ENCODE measurements at places on chromosomes 1 and 21. TPM values are rescaled to one million over a fixed set of nuclear protein-coding genes. Genes with fewer than 3 reads are reported as not detected.
A peak's percentile ranks its signal among the peaks of the same experiment; 100 is the strongest.

GRCh38 chr1:173162601-173163000 lies 44.5 kb downstream of the TNFSF4 start:
- no peak for DNase-seq
- H3K27ac ChIP-seq, result no peak overlapping the region
- H3K4me3 ChIP-seq, result no peak overlapping the region
- H3K4me1 ChIP-seq, result no peaks in the 10 kb centered on the region

GRCh38 chr1:44262414-44262813 lies 49.1 kb downstream of the DMAP1 start:
- H3K27me3 ChIP-seq, result no peaks in the 10 kb centered on the region
- H3K4me3 ChIP-seq, result no peak overlapping the region
- no peaks in the 10 kb centered on the region for H3K36me3 ChIP-seq
- DNase-seq, result no peak
- no peak overlapping the region for H3K27ac ChIP-seq

DNA sequence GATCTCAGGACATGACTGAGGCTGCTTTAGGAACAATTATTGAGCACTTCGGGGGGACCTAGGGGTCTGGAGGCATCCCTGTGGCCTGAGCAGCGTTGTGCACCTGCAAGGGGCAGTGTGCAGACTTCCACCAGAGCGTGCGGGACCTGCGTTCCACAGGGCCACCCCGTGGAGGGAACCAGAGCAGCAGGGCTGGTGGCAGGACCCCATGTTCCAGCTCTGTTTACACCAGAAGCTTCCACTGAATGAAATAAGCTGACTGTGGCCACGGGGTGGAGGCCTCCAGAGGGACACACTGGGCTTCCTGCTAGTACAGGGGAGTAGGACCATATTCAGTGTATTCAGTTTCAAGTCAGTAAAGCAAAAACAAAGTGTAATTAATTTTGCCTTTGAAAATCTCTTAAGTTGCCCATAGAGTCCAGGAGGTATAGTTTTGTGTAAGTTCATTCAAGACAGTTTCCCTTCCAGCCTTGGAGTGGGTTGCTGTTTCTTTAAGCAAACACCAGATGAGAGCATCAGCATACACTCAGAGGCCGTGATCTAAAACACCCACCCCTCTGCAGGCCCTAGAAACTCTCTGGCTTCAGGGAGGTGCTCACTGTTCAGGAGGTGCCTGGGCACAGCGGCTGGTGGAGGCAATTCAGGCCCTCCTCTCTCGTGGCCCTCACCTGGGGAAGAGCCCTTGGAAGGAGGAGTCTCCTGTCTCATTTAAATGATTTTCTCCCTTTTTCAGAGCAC lies 16.6 kb downstream of the SLC1A7 start:
- H3K4me3 ChIP-seq, result no peak overlapping the region
- no peaks in the 10 kb centered on the region for H3K27me3 ChIP-seq
- DNase-seq, result peak; percentile 23
- no peaks in the 10 kb centered on the region for H3K36me3 ChIP-seq
- H3K4me1 ChIP-seq, result no peaks in the 10 kb centered on the region

GRCh38 chr1:4150262-4150661 lies 250.2 kb upstream of the C1orf174 start:
- no peaks in the 10 kb centered on the region for H3K36me3 ChIP-seq
- no peaks in the 10 kb centered on the region for H3K27me3 ChIP-seq
- no peak for DNase-seq
- no peak overlapping the region for H3K27ac ChIP-seq
- no peaks in the 10 kb centered on the region for H3K4me1 ChIP-seq
- no peak overlapping the region for H3K4me3 ChIP-seq

- no peaks in the 10 kb centered on the region for H3K36me3 ChIP-seq
- no peak overlapping the region for H3K4me3 ChIP-seq
- no peak overlapping the region for H3K27ac ChIP-seq
- no peaks in the 10 kb centered on the region for H3K27me3 ChIP-seq
- H3K4me1 ChIP-seq, result no peaks in the 10 kb centered on the region
These were observed 128.4 kb upstream of the ZC3H11B start for GRCh38 chr1:219741011-219741970.

DNA sequence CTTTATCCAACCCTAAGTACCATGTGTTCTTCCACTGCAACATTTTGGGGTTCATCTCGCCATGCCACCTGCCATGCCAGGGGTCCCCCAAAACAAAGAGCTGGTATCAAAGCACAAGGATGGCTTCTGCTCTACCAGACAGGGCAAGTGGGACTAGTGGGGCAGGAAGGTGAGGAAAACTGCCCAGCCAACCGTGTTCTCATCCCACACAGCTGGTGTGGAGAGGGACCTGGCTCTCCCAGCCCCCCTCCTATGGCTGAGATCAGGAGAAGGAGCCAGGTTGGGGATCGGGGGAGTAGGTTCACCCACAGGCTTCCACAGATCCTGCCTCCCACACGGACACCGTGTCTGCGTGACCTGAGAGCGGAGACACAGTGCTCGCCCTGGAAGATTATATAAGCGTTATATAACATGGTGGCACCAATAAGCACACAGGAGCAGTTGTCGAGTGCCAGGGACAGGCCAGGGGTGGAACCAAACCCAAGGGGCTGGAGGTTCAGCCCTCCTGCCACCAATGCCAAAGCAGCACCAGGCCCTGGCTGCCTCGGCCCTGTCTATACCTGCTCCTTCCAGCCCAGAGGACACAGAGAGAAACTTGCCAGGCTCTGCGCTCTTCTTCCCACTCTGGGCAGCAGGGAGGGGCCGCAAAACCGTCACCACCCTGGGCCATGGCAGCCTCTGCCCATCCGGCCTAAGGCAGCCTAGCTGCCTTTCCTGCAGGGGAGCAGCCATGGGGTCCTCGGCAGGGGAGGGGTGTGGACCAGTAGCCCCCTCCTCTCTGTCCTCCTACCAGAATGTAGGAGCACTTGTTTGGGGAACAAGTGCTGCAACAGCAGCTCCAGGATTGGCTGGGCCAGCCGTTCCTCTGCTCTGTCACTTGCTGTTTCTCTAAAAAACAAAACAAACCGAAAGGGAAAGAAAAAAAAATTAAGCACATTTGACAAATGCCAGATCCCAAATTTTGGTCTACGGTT lies 43.5 kb downstream of the CD34 start:
- DNase-seq, result peak; percentile 46
- H3K27me3 ChIP-seq, result no peaks in the 10 kb centered on the region
- H3K4me1 ChIP-seq, result no peaks in the 10 kb centered on the region

GRCh38 chr1:157968946-157969345 lies 24.5 kb upstream of the KIRREL1 start:
- H3K27ac ChIP-seq, result no peak overlapping the region
- no peak overlapping the region for H3K4me3 ChIP-seq
- H3K4me1 ChIP-seq, result peaks cover 11% of the 10 kb centered on the region

DNA sequence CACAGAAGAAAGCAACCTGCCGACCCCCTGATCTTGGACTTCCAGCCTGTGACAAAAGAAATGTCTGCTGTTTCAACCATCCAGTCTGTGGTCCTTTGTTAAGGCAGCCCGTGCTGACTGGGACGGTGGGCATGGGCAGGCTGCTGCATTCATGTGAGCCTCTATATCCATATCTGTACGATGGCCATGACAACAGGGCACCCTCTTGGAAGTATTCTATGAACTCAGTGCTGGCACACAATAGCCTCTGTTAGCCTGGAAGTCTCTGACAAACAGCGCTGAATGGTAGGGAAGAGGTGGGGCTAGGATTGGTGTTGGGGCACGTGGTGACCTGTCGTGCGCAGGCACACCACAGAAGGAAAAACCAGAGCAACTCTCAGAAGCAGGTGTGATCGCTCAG lies 30.4 kb downstream of the SPATA21 start:
- H3K36me3 ChIP-seq, result no peaks in the 10 kb centered on the region
- H3K4me1 ChIP-seq, result no peaks in the 10 kb centered on the region
- no peak overlapping the region for H3K27ac ChIP-seq
- DNase-seq, result no peak
- H3K4me3 ChIP-seq, result no peak overlapping the region

- H3K27me3 ChIP-seq, result no peaks in the 10 kb centered on the region
- DNase-seq, result no peak
- H3K4me1 ChIP-seq, result no peaks in the 10 kb centered on the region
- H3K27ac ChIP-seq, result no peak overlapping the region
These were observed 20.7 kb upstream of the IKBKE start for GRCh38 chr1:206449565-206449964.

DNA sequence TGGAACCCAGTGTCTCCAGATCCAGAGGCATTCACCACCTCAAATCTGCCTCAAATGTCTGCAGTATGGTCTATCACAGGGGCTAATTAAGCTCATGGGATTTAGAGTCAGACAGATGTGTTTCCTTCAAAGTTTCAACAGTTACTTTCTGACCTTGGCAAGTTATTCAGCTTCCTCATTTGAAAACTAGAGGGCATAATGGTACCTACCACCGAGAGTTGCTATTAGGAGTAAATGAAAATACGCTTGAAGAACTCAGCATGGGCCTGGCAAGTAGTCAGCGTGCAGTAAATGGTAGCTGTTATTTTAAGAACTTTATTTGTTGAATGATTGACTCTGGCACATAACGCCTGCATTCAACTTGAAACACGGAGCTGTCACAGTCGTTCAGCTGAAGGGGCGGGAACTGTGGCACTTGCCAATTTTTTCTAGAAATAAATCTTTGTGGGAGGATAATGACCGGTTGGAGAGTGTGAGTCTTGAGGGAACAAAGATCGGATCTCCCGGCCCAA lies 1.2 kb upstream of the CAP1 start:
- peak overlapping the region; percentile 97 for H3K27ac ChIP-seq
- peak overlapping the region; percentile 96 for H3K4me3 ChIP-seq
- DNase-seq, result no peak

- H3K27ac ChIP-seq, result no peak overlapping the region
- H3K36me3 ChIP-seq, result no peaks in the 10 kb centered on the region
- H3K27me3 ChIP-seq, result no peaks in the 10 kb centered on the region
- H3K4me1 ChIP-seq, result no peaks in the 10 kb centered on the region
- no peak overlapping the region for H3K4me3 ChIP-seq
These were observed 53.0 kb downstream of the CRB1 start for GRCh38 chr1:197320991-197321531.

DNA sequence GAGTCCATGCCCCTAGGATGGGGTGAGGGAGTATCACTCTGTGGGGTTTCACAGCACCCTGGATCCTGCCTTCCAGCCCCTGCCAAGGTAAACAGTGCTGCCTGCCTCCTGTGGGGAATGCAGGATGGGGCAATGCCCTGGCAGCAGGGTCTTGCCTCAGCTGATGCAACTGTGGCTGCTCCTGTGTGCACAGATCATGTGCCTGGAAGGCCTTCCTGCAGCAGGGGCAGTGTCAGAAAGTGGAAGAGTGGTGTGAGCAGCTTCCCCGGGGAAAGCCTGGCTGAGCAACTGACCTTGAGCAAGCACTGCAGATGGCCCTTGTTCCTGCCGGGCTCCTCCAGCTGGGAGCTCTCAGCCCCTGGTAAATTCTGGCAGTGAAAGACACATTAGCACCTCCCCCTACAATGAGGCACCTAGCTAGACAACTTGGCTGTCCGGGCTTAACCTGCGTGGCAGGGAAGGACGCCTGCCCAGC lies 9.9 kb downstream of the TOR3A start:
- no peaks in the 10 kb centered on the region for H3K27me3 ChIP-seq
- DNase-seq, result peak; percentile 97
- peaks cover 4% of the 10 kb centered on the region for H3K36me3 ChIP-seq
- no peak overlapping the region for H3K4me3 ChIP-seq
- peaks cover 63% of the 10 kb centered on the region for H3K4me1 ChIP-seq

DNA sequence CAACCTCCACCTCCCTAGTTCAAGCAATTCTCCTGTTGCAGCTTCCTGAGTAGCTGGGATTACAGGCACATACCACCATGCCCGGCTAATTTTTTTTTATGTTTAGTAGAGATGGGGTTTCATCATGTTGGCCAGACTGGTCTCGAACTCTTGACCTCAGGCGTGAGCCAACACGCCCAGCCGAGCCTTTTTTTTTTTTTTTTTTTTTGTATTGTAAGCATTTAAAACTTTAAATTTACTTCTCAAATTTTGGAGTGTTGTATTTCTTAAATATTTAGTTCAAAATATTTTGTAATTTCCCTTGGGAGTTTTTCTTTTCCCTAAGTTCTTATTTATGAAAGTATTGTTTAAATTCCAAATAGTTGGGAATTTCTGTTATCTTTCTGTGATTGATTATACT lies 9.2 kb upstream of the SCAF4 start:
- H3K36me3 ChIP-seq, result no peaks in the 10 kb centered on the region
- no peak overlapping the region for H3K4me3 ChIP-seq
- no peaks in the 10 kb centered on the region for H3K4me1 ChIP-seq
- no peaks in the 10 kb centered on the region for H3K27me3 ChIP-seq
- no peak for DNase-seq
- no peak overlapping the region for H3K27ac ChIP-seq

DNA sequence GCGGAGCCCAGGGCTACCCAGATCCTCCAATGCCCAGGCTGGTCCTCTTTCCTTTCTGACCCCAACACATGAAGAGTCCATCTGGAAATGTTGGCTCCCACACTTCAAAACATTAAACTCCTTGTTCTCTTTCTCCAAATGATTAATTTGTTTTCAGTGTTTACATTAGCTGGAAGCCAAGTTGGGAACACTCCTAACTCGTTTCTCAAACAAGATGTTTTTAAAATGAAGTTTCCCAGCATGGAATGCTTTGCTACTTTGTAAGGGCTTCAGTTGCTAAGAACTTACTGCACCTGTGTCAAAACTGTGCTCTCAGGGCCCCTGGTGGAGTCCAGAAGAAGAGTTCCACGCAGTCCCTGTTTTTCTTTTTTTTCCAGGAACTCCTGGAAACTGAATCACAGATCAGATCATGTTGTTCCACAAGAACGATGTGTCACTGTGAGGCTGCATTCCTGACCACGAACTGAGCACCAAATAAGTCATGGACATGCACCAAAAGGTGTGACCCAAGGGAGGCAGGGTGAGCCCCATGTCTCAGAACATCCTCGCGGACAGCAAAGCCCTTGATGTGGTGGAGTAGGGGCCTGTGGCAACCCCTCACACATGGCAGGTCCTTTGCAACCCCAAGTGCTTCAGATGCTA lies 257.3 kb downstream of the KCNJ6 start:
- H3K27me3 ChIP-seq, result no peaks in the 10 kb centered on the region
- no peak overlapping the region for H3K4me3 ChIP-seq
- no peaks in the 10 kb centered on the region for H3K4me1 ChIP-seq
- no peaks in the 10 kb centered on the region for H3K36me3 ChIP-seq
- H3K27ac ChIP-seq, result no peak overlapping the region

Gene BARHL2
- not detected for total RNA-seq

Gene ZSWIM5
- total RNA-seq, result 0.27 TPM

Measured in right lobe of liver (tissue), 6 donors.